ENCODE measurements at places on chromosomes 5 and 9.

GRCh38 chr9:85151162-85151561, 481.6 kb downstream of the NTRK2 start:
- DNase-seq: no peak

GRCh38 chr9:99130069-99130468, 25.2 kb downstream of the TGFBR1 start:
- no peak for DNase-seq

DNA sequence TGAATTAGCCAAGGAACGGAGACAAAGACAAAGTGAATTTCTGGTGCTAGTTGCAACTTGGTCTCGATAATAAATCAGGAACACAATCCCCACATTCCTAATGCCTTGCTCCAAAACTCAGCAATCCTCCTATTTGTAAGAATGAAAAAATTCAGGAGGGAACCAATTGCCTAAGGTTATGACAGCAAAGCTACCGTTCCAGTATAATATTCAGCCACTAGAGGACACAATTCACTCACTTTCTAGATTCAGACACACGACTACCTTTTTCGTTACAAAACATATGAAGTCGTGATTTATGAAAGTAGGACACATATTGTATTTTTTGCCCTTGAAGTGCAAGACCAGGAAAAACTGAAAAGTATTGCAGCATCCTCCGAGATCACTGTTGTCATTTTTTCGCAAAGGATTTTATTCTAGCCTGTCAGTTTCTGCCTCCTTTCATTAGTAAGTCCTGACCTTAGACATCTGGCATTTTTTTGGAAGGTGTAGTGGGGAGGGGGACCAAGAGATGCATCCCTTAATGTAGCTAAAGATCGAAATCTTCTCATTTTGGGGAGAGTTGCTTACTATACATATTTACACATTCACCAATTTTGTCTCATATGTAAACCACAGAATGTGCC, 133.1 kb downstream of the DOCK8 start:
- DNase-seq: no peak

- DNase-seq: no peak
Observed at GRCh38 chr5:107331882-107332281, 338.9 kb downstream of the EFNA5 start.

GRCh38 chr9:137084526-137084925, 2.3 kb upstream of the MAN1B1 start:
- DNase-seq: no peak

- no peak for DNase-seq
Observed at GRCh38 chr5:38453506-38453905, 102.9 kb downstream of the LIFR start.

DNA sequence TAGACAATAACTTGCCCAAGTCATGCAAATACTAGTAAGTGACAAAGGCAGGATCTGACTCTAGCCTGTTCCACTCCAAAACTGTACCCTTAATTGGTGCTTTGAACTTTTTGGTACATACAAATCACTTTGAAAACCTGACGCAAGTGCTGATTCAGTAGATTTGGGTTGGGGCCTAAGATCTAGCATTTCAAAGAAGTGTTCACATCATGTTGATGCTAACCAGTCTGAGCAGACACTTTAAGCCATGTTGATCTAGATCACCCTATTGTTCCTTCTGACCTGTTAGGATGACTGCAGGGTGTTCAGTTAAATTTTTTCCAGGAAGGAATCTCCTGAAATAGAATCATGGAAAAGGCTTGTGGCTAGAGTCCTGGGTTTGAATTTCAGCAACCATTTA, 57.7 kb upstream of the CPEB4 start:
- no peak for DNase-seq

- DNase-seq: no peak
Observed at GRCh38 chr5:109155625-109156024, 254.1 kb downstream of the PJA2 start.

GRCh38 chr5:140027807-140028206, 15.3 kb downstream of the NRG2 start:
- DNase-seq: no peak

GRCh38 chr5:64161420-64161819, 4.2 kb upstream of the RNF180 start:
- DNase-seq: no peak

GRCh38 chr9:87067426-87067825, 120.1 kb upstream of the GAS1 start:
- DNase-seq: no peak

- DNase-seq: no peak
Observed at GRCh38 chr5:115838885-115839518, 2.4 kb downstream of the ATG12 start.

DNA sequence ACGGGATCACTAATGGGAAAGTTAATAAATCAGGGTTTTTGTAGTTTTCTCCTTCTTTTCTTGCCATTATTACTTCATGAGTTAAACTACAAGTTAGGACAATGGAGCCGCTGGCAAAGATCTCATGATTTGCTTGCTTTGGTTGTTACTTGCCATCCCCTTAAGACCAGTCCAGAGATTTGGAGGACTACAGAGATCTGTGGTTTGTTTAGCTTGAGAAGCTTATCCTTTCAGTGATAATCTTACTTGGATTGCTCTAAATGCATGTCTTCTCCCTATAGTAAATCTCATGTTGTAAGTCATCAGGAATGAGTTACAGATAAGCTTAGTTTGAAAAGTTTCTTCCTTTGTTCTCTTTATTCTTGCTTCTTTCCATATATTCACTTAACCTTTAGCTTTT, 70.9 kb downstream of the TLE4 start:
- DNase-seq: no peak

DNA sequence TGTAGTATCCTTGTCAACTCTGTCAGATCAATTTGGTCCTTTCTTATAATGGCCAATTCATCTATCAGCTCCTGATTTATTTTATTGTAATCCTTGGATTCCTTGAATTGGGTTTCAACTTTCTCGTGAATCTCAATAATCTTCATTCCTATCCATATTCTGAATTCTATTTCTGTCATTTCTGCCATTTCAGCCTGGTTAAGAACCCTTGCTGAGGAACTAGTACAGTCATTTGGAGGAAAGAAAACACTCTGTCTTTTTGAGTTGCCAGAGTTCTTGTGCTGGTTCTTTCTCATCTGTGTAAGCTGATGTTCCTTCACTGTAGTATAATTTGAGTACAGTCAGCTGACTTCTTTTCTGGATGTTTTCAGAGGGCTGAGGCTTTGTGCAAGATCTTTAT, 84.5 kb downstream of the CETN3 start:
- no peak for DNase-seq

GRCh38 chr9:95107001-95107749, 210.3 kb downstream of the FANCC start:
- DNase-seq: no peak

DNA sequence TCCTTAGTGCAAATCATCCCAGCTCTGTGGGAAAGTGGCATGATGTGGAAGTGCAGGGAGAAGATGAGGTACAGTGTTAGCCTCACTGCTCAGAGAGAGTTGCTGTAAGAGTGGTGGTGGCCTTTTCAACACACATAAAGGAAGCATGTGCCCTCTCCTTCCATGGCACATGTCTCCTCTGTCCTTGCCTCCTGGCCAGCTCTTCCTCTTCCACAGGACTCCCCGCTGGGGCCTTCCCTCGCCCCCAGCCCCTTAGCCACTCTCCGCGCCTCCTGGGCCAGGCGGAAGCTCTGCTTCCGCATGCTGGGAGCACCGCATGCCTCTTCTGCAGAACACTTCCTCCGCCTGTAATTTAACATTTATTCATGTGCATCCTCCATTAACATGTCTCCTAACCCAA, 4.8 kb upstream of the KCNMB1 start:
- DNase-seq: no peak

All from glutamatergic neuron (in vitro differentiated cells).